ENCODE measurements at places on chromosomes 11 and 22. TPM values are rescaled to one million over a fixed set of nuclear protein-coding genes. Genes with fewer than 3 reads are reported as not detected.

The BARX2 gene
- 5.4 TPM for total RNA-seq

The MISFA gene
- total RNA-seq = 0.63 TPM

DNA sequence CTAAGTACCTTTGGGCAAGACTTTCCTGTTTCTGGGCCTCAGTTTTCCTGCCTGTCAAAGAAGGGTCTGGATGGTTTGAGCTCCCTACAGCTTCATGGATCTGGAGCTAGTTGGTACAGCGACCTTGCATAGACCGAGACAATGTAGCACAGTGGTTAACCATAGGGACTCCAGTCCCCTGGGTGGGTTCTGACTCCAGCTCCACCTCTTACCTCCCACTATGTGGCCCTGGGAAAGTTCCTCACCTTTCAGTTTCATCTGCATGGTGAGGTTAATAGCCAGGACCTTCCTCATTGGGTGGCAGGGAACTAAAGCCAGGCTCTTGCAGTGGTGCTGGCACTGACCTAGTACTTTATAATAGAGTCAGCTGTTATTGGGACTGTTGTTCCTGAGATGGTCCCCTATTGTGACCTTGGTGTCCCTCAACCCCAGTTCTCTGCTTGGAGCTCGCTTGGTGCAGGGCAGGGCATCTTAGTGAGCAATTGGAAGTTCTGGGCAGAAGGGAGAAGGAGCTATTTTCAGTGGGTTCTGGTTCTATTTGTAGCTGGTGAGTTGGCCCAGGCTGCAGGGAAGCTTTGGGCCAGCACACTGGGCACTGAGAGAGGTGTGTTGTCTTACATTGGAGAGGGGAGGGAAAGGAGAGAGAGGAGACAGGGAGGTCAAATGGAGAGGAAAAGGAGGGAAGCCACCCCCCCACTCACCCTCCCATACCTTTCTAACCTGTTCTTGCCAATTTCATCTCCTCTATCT, 10.7 kb upstream of the MTMR3 start:
- no peak for DNase-seq

DNA sequence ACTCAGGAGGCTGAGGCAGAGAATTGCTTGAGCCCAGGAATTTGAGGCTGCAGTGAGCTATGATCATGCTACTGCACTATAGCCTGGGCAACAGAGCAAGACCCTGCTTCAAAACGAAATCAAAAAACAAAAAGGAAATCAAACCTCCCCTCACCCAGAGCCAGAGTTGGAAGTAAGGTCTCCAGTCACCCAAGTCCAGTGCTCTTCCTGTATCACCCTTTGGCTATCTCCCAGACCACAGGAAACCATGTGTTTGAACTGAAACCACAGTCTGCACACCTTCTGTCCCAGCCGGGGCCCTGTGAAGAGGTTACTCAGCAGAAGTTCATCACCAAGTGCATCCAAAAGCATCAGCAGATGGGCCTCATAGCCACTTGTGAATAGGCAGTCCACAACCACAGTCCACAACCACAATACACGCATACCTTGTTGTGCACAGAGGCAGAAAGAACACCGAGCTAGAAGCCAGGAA, 4.6 kb downstream of the MYH9 start:
- DNase-seq = no peak

- DNase-seq = peak; percentile 35
These were observed 19.3 kb upstream of the CBX7 start for GRCh38 chr22:39171623-39172264.

DNA sequence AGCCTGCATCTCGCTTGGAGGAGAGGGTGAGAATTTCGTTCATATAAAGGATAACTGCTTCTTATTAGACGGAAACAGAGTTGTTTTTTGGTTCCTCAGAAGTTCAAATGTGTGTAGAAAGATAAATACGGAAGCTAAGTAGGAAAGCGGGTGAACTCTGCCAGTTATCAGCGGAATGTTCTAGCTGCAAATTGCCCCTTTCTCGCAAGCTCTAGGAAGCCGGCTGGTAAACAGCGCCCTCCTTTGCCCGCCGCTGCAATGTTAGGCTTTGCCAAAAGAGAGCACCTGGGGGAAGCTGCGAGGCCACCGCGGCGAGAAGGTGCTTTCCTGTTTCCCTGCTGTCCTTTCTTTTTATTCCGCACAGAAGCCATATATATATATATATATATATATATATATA, 67.0 kb downstream of the IGLL5 start:
- DNase-seq = no peak

Data from pancreas (tissue), 10 donors.